Activated CD8-positive, alpha-beta memory T cell treated with anti-CD3 and anti-CD28 coated beads for 24 hours (primary cell): ENCODE measurements at places on chromosomes 5 and 9.

DNA sequence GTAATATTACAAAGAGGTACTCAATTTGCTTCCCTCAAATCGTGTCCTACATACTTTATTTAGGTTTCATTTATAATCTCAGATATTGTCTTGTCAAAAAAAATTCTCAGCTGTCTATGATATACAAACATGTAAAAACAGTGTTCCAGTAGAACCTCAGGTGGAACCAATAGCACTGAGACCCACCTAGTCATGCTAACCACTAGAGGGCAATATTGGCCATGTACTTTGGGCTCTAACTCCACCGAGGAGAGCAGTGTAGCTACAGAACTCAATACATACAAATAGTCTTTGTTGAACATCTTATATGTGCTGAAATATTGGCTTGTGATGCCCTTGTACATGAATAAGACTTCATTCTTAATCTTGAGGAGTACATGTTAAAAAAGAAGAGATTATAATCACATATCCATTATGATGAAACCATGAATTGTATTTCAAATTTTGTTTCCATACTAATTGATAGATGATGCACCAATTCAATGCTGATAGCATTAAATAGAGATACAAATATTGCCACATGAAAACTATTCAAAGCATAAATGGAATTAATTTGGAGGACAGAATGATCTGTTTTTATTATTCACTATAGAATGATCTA, 71.2 kb upstream of the CNTLN start:
- no peak for DNase-seq

- no peak for DNase-seq
Observed at GRCh38 chr5:11985993-11986392, 81.7 kb upstream of the CTNND2 start.

DNA sequence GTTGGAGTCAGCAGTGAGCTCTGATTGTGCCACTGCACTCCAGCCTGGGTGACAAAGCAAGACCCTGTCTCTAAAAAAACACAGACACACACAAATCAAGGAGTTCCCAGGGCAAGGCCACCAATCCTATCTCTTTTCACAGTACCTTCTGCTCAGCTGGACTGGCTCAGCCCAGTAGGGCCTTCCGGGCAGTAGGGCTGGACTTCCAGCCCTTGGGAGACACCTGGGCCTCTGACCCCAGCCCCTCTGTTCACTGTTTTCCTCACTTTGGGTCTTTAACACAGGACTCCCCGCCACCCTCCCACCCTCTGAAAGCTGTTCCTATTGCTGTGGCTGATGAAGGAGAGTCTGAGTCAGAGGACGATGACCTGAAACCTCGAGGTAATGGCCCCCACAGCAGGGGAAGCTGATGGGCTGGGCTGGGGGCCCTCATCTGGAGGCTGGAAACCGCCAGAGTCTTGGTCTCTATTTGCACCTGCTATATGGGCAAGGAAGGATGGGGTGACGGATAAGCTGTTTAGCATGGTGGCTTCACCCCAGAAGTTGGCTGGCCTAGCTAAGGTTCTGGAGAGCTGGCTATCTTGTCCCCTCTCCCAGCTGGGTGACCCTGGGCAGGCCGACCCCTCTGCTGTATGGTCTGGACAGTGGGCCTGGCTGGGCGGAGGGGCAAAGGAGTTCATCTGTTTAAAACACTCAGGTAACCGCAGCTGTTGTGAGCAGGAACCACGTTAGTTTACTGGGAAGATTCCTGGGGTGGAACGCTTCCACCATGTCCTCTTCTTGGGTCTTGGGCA, 25.6 kb downstream of the USP20 start:
- DNase-seq, result no peak

DNA sequence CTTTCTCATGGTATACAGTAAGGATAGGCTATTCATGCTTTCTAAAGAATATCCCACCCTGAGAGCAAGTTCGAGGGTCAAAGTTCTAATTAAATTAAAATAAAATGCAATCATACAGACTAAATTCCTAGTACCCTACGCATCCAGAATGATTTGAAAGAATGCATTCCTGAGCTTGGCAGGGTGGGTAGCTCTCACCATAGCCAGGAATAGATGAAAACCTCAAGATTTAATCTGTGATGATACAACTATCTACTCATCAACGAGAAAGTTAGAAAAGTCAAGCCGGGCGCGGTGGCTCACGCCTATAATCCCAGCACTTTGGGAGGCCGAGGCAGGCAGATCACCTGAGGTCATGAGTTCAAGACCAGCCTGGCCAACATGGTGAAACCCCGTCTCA, 32.3 kb downstream of the SERINC5 start:
- DNase-seq, result no peak

DNA sequence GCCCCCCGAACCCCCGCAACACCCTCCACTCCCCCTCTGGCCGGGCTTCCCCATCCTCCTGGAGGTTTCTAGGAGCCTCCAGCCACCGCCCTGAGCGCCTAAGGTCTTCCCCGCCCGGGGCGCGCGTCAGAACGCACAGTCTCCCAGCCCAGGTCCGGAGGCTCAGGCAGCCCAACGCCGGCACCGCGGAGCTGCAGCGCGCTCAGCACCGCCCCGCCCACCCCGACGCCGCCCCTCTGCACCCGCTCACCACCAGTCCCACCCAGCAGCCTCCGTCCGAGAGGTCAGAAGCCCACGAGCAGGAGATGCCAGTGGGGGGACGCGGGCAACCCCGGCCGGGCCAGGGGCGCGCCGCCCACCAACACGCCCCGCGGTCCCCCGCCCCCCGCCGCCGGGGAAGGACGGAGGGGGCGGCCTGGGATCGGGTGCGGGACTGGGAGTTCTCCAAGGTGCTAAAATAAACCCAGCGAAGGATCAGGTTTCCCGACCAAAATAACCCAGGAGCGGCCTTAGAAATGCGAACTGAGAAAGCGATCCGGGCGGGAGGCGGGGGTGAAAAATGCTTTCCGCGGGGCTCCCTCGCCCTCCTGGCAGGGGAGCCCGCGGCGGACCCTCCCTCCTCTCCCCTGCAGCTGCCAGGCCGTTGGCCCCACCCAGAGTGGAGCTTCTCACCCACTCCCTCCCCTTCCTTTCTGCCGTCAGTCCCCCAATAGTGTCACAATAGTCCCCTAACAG, 6.5 kb upstream of the FAM78A start:
- no peak for DNase-seq

- DNase-seq, result no peak
Observed at GRCh38 chr9:76221423-76221822, 172.8 kb downstream of the RFK start.
